ENCODE measurements at places on chromosomes 4 and X.

DNA sequence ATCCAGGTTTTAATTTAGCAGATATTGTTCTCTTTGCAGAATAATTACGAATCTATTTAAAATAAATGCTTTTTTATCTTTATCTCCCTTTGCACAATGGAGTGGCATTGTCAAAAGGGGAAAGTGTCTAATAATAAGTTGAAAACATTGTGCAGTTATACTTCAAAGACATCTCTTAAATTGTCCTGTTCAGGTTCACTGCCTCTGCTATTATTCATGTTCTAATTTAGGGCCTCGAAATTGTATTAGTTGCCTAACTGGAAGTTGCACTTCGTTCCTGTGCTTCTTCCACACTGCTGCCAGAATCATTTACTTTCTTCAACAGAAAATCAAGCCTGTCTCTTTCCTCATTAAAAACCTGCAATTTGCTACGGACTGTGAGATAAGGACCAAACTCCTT, 150.5 kb upstream of the SPRY1 start:
- no peak for DNase-seq

GRCh38 chr4:52856801-52857200, 5.3 kb upstream of the RASL11B start:
- DNase-seq: no peak

GRCh38 chr4:41472081-41472480, 65.9 kb upstream of the LIMCH1 start:
- no peak for DNase-seq

DNA sequence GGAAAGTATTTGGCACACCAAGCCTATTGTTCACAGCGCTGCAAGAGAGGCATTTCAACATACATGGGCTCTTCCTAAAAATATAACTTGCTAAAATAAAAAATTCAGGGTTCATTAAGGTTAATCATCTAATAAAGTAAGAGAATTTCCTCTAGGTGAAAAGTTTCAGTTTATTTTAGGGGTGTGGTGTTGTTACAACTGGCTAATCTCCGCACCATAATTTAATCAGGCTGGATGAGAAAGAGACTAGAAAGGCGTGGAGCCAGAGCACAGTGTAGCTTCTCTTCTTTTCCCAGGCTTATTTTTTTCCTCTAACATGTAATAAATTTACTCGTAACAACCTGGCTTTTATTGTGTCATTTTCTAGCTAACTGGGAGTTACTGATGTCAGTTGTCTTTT, 47.9 kb downstream of the FHL1 start:
- DNase-seq: no peak

GRCh38 chrX:10047133-10047532, 80.0 kb downstream of the CLDN34 start:
- no peak for DNase-seq

- DNase-seq: no peak
These were observed 125.5 kb downstream of the ATG4A start for GRCh38 chrX:108216919-108217571.

DNA sequence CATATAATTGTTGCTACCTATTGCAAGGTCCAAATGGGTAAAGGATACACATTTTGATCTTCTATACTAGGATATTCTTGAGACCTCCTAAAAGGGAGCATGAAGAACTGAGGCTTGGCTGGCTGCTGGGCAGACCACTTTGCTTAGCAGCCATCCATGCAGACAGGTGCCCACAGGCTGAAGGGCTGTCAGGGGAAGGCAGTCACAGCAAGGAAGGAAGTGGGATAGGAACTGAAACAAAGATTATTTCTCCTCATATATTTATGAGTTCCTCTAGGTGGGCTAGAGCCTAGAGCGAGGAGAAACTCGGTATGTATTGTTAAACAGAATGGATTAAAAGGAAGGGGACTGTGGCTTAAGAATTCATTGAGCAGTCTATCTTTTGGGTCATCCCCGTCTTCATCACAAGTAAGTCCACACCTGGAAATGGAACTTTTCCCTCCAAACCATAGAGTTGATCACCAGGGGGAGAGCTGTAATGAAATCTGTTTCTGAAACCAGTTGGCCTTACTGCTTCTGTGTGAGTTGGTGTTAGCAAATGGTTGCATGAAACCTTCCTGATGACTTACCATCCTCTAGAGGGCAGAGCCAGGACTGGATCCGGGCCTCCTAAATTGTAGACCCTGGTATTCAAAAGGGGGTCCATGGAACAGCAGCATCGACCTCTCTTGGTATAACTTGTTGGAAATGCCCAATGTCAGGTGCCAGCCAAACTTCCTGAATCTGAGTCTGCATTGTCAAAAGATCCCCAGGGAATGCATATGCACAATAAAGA, 42.3 kb downstream of the AFF2 start:
- no peak for DNase-seq

- DNase-seq: peak; percentile 21
These were observed 244.8 kb upstream of the NEIL3 start for GRCh38 chr4:177064729-177065394.

- DNase-seq: no peak
These were observed 8.7 kb downstream of the RHOH start for GRCh38 chr4:40205259-40206198.

GRCh38 chr4:137389911-137390520, 142.3 kb downstream of the PCDH18 start:
- DNase-seq: no peak

DNA sequence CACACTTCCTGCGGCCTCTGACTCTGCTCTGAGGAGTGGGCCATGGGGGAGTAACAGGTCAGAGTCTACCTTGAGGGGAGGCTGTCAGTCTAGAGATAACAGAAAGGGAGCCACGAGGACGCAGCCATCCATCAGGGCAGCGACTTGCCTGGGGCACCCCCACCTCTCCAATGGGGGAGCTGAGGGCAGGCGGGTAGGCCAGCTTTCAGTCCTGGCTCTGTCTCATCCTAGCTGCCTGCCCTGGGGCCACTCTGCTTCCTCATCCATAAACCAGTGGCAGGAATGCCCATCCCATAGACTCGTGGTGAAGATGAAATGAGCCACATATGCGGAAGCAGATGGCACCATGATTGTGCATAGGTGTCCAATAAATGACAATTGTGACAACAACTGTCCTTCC, 13.2 kb downstream of the MAGED2 start:
- DNase-seq: no peak

DNA sequence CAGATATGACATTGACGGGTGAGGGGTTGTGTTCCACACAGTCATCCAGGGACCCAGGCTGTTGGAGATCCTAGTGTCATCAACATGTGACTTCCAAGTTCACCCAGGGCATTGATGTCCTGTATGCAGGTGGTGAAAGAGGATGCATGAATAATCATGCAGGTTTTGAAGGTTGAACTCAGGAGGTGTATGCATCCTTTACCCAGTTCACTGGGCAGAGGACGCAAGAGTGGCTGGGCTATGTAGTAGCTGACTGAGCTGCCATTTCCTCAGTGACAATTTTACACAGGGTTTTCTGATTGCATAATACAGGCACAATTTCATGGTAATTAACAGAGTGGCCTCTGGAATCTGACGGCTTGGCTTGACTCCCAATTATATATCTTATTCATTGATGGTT, 323.0 kb downstream of the HS3ST1 start:
- no peak for DNase-seq

GRCh38 chrX:72255445-72255844, 16.6 kb upstream of the ERCC6L start:
- no peak for DNase-seq
